CD4-positive, alpha-beta T cell (primary cell): ENCODE measurements at places on chromosomes 12 and 14.

DNA sequence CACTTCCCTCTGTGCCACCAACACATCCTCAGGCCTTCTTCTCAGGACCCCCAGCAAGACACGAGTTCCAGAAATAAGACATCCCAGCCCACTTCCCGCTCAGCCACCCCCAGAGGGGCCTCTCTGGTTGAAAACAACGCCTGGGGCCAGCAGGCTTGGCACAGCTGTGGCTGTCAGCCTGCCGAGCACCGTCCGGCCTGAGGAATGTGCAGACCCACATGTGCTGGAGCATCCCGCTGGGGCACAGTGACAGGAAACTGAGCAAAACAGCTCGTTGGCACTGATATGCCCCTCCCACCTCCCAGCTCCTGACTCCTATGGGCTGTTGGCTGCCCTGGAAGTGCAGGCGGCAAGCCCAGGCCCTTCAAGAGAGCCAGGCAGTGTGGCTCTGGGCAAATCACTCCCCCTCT is 1.4 kb downstream of the SYNE3 start:
- DNase-seq: no peak

DNA sequence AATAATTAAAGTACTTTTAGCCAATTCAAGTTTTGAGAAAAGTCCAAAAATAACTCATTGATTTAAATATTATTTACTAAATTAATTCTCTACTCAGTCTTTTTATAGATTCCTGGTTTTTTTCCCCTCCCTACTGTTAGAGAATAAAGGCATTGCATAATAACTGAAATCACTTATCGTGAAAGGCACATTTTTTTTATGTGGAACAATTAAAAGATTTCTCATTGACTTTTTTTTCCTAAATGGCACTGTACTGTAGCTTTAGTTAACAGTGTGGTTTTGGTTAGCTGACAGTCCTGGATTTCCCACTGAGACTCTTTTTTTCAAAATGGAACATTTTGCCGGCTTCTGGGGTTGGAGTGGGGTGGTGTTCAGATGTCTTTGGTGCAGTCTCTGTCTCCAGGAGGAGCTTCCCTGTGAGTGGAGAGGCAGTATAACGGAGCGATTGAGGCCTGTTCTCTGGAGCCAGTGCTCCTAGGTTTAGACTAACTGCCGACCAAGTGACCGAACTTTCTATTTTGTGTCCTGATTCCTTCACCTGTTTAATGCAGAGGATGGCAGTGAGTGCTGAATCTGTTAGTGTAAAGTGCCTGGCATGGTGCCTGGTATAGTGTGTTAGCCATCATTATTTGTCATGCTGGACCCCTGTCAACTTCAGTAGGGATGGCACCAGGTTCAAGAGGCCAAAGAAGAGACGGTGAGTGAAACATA is 117.7 kb downstream of the ADCK1 start:
- DNase-seq: no peak

GRCh38 chr12:107619831-107620230 is 65.8 kb upstream of the PWP1 start:
- DNase-seq: no peak

GRCh38 chr12:25861226-25861625 is 97.3 kb upstream of the RASSF8 start:
- no peak for DNase-seq
